ENCODE measurements at places on chromosomes 12 and 14.

DNA sequence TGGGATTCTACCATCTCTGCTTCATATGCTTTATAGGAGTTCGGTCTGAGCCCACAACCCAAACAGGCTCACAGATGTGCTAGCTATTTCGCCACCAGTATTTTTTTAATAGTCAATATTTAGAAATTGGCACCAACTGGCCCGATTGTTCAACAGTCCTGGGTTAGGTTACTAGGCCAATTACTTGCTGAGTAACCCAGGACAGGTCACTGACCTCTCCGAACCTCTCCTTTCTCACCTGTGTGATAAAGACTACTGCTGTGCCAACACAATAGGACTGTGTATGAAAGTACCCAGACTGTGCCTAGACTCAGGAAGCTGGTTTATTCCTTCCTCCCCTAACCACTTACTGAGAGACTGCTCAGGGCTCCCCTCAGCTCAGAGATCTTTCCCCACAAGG, 8.3 kb downstream of the BDKRB2 start:
- no peak for DNase-seq

DNA sequence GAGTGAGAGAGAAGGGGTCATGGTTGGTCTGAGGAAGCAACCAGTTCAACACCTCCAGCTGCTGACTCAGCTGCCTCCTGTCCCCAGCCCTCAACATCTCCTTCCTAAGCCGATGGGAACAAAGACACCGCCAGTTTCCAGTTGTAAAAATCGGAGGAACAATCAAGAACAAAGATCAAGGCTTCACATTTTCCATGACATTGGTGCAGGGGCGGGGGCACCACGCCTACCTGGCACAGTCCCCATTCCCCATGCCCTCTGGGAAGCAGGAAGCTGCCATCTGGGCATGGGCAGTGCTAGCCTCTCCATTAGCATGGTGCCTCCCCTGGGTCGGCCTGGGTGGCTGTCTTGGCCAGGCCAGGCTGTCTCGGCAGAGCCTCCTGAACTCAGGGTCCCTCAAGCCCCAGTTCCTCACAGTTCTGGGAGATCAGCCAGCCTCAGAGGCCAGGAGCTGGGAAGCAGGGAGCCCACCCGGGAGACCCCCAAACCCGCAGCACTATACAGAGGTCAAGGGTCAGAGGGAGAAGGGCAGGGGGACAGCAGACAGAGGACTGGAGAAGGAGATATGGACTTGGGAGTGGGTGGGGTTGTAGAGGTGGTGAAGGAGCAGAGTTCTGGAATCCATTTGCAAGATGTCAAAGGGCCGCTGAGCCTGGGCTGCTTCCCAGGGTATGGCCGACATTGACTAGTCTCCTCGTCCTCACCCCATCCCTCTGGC, 19.6 kb upstream of the TMEM106C start:
- no peak for DNase-seq

- DNase-seq = no peak
Measured at GRCh38 chr12:25155022-25155576, 39.9 kb downstream of the DNAI7 start.

- no peak for DNase-seq
Measured at GRCh38 chr14:99624024-99624423, 20.0 kb upstream of the CCDC85C start.

DNA sequence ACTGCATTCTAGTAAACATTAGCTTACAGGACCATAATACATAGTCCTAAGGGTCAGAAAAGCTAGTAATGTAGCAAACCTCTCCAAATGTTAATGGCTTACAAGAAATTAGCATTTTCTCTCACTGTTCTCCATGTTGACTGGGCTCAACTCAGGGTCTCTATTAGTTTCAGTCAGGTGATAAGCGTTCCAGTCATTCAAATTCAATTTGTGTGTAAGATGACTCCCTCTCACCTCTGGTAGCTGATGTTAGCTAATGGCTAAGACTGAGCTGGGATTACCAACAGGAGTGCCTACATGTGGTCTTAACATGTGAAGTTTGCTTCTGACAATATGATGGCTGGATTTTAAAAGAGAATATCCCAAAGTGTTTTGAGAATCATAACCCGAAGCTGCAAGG, 630.5 kb upstream of the USP15 start:
- no peak for DNase-seq

DNA sequence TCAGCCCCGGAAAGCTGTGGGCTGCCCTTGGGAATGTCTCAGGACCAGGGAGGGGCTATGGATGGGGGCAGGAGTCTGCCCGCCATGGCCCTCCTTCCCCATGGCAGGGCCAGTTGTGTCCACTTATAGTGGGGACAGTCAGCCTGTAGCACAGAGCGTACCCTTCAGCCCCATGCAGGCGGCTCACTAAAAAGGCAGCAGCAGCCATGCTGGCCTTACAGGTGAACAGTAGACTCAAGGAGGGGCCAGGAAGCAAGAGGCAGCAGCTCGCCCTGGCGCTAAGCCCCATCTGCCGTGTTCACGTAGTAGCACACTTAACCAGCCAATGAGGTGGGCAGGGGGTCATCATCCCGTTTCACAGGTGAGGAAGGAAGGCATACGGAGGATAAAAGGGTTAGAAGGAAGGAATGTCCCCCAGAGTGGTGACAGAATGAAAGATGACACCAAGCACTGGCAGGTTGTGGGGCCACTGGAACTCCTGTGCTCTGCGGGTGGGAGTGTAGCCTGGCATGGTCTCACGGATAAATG, 52.7 kb downstream of the FAM222A start:
- DNase-seq = no peak

GRCh38 chr12:121814429-121815119, 10.8 kb downstream of the SETD1B start:
- no peak for DNase-seq

DNA sequence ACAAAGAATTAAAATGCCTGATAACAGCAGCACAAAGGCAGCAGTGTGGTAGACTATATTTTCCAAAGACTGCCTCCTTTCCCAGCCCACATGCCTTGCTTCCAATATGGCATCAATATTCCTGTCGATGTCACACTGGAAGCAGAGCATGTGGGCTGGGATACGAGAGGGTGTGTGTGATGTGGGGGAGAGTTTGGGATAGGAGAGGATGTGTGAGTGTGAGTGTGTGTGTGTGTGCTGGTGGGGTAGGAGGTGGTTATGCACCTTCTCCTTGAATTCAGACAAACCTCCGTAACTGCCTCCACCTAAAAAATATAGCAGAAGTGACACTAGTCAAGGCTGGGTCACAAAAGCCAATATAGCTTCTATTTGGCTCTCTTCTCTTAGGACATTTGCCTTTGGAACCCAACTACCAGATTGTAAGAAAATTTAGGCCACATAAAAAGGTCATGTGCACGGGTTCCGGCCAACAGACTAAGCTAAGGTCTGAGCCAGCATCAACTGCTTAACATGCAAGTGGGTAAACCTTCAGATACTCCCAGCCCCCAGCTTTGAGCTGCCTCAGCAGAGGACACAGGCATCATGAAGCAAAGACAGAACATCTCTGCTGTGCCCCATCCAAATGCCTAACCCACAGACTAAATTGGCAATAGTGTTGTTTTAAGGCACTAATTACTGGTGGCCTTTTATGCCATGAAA, 29.5 kb downstream of the SPPL3 start:
- no peak for DNase-seq

GRCh38 chr12:27826076-27826475, 46.0 kb upstream of the MANSC4 start:
- DNase-seq = no peak

- DNase-seq = peak; percentile 86
Measured at GRCh38 chr12:89433634-89434033, 81.3 kb upstream of the DUSP6 start.

DNA sequence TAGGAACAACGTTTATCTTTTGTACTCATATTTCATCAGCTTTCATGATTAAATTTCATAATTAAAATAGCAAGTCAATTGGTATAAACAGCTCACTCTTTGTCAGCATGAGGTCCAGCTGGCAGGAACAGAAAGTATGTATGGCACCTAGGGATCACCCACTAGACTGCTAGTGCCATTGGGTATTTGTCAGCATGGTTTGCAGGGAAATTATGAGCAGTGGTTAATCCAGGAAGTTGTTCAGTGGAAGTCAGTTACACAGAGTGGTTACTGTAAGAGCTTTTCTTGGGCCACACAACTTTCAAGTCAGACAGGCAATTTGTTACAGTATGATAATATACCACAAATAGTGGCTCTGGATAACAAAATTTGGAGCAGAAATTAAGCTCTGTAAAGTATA, 340.3 kb upstream of the RGS6 start:
- peak; percentile 89 for DNase-seq

DNA sequence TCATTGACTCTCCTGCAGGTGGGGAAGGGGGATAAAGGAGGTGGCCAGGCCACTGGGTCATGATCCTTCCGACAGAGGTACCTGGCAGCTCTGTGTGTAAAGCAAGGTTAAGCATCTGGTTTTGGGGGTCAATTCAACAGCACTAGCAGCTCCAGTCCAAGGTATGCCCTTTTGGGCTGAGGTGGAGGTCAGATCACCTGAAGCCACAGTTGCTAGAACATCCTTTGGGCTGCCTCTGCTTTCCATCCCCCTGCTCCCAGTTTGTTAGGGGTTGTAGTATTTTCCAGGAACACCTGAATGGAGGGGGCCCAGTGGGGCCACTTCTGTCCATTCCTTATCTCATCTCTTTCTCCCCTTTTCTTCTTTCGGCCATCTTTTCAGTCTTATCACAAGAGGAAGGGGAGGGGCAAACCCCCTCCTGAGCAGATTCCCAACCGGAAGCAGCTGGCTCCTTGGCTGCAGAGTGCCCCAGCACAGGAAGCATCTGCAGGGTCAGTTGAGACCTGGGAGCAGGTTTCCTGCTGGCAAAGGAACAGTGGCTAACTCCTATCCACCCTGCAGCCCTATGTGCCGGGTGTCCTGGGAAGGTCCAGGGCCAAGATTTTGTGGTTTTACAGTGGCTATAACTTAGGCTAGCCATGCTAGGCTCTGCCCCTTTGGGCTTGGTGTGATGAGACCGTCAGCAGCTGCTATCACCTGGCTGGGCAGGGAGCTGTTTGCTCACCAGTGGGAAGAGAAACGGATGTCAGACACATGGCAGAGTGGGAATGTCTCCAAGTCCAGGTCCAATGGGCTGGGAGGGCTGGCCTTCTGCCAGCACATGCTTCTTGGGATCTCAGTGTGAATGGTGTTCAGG, 40.2 kb downstream of the SH2B3 start:
- DNase-seq = no peak

DNA sequence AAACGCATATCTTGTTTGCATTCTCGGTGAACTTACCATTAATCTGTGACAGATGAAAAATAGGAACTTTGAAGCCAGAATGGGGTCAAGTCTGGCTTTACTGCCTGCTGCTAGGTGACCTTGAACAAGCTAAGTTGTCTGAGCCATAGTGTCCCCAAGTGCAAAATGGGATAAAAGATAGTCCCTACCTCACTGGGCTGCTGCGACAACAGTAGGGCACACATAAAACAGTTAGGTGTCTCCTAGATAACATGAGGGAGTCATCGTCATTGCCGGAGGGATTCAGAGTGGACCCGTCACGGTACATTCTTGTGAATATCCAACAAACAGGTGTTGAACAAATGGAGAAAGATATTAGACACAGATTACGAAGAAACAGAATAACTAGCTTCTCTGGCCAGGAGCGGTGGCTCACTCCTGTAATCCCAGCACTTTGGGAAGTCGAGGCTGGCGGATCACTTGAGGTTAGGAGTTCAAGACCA, 71.2 kb downstream of the NINJ2 start:
- no peak for DNase-seq

- DNase-seq = no peak
Measured at GRCh38 chr14:33767586-33768457, 183.1 kb downstream of the EGLN3 start.

GRCh38 chr14:85233756-85234155, 296.2 kb upstream of the FLRT2 start:
- no peak for DNase-seq

- DNase-seq = no peak
Measured at GRCh38 chr14:100363053-100363452, 39.9 kb downstream of the SLC25A47 start.

- DNase-seq = no peak
Measured at GRCh38 chr12:123946152-123946515, 26.5 kb downstream of the CCDC92 start.

DNA sequence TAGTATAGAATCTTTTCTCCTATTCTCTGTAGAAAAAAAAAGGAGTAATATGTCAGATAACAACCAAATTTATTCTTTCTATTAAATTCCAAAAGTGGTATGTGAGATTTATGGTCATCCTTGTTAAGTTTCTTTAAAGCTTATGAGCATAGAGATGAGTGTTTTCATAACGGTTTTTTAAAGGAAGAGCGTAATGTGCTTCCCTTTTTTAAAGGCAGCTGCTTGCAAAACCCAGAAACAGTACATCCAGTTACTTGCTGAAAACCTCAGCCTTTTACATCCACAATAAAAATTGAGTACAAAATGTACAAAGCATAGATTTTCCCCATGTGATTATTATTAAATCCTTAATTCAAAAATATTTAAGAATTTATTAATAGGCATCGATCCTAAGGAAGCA, 53.6 kb upstream of the CD163 start:
- DNase-seq = peak; percentile 86

- DNase-seq = no peak
Measured at GRCh38 chr14:62428429-62429203, 616.6 kb downstream of the KCNH5 start.

DNA sequence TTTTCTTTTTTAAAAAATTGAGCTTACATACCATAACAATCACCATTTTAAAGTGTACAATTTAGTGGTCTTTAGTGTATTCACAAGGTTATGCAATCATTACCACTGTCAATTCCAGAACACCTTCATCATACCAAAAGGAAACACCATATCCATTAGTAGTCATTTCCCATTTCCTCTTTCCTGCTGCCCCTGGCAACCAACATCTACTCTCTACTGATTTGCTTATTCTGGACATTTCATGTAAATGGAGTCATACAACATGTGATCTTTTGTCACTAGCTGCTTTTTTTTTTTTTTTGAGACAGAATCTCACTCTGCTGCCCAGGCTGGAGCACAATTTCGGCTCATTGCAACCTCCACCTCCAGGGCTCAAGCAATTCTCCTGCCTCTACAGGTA, 66.8 kb upstream of the CFL2 start:
- DNase-seq = peak; percentile 79

GRCh38 chr12:100826323-100826722, 31.7 kb downstream of the ANO4 start:
- peak; percentile 21 for DNase-seq

GRCh38 chr14:25116607-25117006, 66.7 kb upstream of the STXBP6 start:
- no peak for DNase-seq

- DNase-seq = no peak
Measured at GRCh38 chr14:63193236-63193635, 11.0 kb upstream of the RHOJ start.

GRCh38 chr14:22433069-22433468, 156.0 kb downstream of the DAD1 start:
- DNase-seq = no peak

- DNase-seq = no peak
Measured at GRCh38 chr14:55092341-55092740, 36.7 kb upstream of the LGALS3 start.

- no peak for DNase-seq
Measured at GRCh38 chr12:29780084-29780483, 3.7 kb downstream of the TMTC1 start.

- DNase-seq = no peak
Measured at GRCh38 chr12:615620-616019, 47.6 kb downstream of the NINJ2 start.
